ENCODE measurements at places on chromosomes 1 and 21. TPM values are rescaled to one million over a fixed set of nuclear protein-coding genes. Genes with fewer than 3 reads are reported as not detected.

DNA sequence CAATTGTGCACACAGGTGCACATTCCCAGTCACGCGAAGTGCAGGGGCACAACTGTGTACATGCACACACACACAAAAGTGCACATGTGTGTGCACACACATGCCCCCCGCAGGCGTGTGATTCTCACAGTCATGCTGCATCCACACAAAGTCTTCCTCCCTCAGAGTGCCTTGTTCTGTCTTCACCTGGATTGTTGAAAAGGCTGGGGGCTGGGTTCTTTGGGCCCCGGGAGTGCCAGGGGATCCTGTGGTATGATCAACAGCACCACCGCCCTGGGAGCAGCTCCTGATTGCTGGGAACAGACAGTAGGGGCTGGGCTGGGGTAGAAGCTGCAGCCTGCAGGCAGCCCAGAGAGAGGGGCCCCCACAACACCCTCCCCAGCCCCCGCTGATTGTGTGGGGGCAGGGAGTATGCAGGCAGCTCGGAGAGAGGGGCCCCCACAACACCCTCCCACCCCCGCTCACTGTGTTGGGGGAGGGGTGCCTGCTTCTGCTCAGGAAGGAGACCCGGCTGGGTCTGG, 3.4 kb downstream of the COL18A1 start:
- peak; percentile 10 for DNase-seq
- H3K4me3 ChIP-seq: no peak overlapping the region
- H3K36me3 ChIP-seq: no peaks in the 10 kb centered on the region
- H3K4me1 ChIP-seq: peaks cover 3% of the 10 kb centered on the region

DNA sequence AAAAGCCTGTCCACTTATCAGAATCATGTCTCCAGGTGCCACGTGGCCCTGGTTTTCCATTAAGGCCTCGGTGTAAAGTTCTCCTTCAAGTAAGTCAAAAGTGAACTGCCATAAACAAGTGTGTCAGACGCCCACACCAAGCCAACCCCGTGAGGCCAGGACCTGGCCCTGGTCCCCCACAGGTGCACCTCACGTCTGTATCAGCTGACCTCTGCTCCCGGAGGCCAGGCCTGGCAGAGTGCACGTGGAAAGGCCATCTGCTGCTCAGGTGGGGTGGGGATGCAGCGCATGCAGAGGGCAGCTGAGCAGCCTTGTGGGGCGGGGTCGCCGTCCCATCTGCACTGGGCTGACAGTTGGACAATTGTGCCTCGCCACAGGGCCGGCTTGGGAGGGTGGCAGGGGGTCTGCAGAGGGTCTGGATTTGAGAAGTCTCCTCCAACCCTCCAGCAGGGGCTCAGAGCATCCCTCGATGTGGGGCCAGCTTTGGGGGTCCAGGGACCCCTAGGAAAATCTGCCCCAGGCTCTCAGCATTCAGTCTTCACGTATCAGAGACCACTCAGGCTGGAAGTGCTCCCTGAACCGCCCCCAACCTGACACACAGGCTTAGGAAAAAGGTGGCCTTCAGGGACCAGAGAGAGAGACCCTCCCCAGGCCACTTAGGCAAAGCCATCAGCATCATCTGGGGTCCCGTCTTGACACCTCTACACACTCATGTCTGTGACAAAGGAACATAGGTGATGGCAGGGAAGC, 3.0 kb downstream of the SLC19A1 start:
- no peaks in the 10 kb centered on the region for H3K27me3 ChIP-seq
- no peak overlapping the region for H3K27ac ChIP-seq
- H3K36me3 ChIP-seq: no peaks in the 10 kb centered on the region
- H3K4me1 ChIP-seq: peaks cover 20% of the 10 kb centered on the region

The MPL gene
- 0.67 TPM for total RNA-seq

GRCh38 chr1:247375747-247376146, 40.2 kb upstream of the NLRP3 start:
- H3K4me3 ChIP-seq: no peak overlapping the region
- H3K27me3 ChIP-seq: no peaks in the 10 kb centered on the region
- H3K4me1 ChIP-seq: no peaks in the 10 kb centered on the region
- no peak for DNase-seq
- no peak overlapping the region for H3K27ac ChIP-seq
- no peaks in the 10 kb centered on the region for H3K36me3 ChIP-seq

GRCh38 chr1:31752952-31753475, 11.1 kb downstream of the ADGRB2 start:
- H3K4me3 ChIP-seq: no peak overlapping the region
- no peak overlapping the region for H3K27ac ChIP-seq
- no peaks in the 10 kb centered on the region for H3K36me3 ChIP-seq
- DNase-seq: no peak
- no peaks in the 10 kb centered on the region for H3K4me1 ChIP-seq

- H3K27ac ChIP-seq: no peak overlapping the region
- H3K4me3 ChIP-seq: no peak overlapping the region
- no peak for DNase-seq
- peaks cover 13% of the 10 kb centered on the region for H3K4me1 ChIP-seq
- H3K36me3 ChIP-seq: no peaks in the 10 kb centered on the region
These were observed 53.4 kb downstream of the GADD45A start for GRCh38 chr1:67738401-67738800.

DNA sequence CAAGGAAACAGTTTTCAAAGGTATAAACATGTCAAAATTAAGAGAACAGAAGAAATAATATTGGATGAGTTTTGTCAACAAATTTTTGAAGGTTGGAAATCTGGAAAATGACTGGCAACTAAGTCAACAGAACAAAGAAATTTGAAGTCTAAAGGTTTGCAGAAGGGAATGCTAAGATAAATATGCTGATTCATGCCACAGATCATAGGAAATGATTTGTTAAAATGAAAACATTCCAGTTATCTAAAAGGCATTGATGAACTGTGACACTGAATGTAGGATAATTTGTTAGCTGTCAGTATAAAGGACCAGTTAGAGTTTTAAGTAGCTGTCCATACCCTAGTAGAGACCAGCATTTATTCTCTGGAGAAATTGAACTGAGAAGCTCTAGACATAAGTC, 157.9 kb upstream of the CHRM3 start:
- DNase-seq: no peak
- H3K36me3 ChIP-seq: no peaks in the 10 kb centered on the region
- no peak overlapping the region for H3K4me3 ChIP-seq
- H3K27ac ChIP-seq: no peak overlapping the region
- no peaks in the 10 kb centered on the region for H3K27me3 ChIP-seq

- no peaks in the 10 kb centered on the region for H3K27me3 ChIP-seq
- DNase-seq: no peak
- H3K4me1 ChIP-seq: no peaks in the 10 kb centered on the region
- H3K36me3 ChIP-seq: no peaks in the 10 kb centered on the region
These were observed 155.8 kb upstream of the ADAMTS5 start for GRCh38 chr21:27122686-27123085.

GRCh38 chr21:42263591-42264131, 44.7 kb downstream of the ABCG1 start:
- peak overlapping the region; percentile 69 for H3K27ac ChIP-seq
- DNase-seq: peak; percentile 56
- no peak overlapping the region for H3K4me3 ChIP-seq
- H3K4me1 ChIP-seq: peaks cover 32% of the 10 kb centered on the region
- no peaks in the 10 kb centered on the region for H3K27me3 ChIP-seq

DNA sequence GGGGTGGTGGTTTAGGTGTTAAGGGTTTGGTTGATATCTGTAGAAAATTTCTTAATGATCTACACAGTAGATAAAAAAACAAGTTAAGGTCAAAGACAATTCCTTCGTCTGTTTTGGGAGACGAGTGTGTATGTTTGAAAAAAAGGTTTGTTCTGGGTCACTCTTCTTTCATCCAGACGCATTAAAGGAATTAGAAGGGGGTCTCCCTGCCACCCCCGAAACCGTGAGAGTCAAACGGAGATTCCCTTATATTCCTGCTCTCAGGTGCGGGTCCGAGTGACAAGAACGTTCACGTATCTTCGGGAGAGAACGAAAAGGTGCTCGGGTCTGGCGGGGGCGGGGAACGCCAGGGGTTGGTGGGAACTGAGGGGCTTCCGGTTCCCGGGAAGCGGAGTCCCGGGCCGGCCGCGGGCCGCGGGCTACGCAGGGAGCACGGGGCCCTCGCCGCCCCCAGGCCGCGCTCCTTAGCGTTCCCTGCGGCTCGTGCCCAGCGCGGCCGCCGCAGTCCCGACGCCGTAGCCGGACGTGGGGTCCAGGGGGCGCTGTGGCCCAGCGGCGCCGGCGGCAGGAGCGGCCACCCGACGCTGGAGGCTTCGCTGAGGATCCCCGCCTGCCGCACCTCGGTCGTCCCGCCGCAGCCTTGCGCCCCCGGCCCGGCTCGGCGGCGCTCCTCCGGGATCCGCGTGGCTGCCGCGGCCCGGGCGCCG, at the start of gene ZFYVE9:
ZFYVE9 (plus strand) TSS at position 577 of the 707 bp plus-strand sequence. CDS start 91,118 bp downstream, outside the sequence.
- peak within 1 kb of the TSS; percentile 80 for H3K4me3 ChIP-seq
- H3K4me1 ChIP-seq: no peaks in the 10 kb centered on the region
- peak; percentile 93 for DNase-seq
- no peaks in the 10 kb centered on the region for H3K27me3 ChIP-seq
- peak within 1 kb of the TSS; percentile 93 for H3K27ac ChIP-seq
- H3K36me3 ChIP-seq: no peaks in the 10 kb centered on the region

The SGIP1 gene
- 5.6 TPM for total RNA-seq

The E2F2 gene
- 1.7 TPM for total RNA-seq

- peaks cover 22% of the 10 kb centered on the region for H3K36me3 ChIP-seq
- no peak overlapping the region for H3K27ac ChIP-seq
- DNase-seq: no peak
These were observed 7.9 kb downstream of the USP1 start for GRCh38 chr1:62444701-62445100.

DNA sequence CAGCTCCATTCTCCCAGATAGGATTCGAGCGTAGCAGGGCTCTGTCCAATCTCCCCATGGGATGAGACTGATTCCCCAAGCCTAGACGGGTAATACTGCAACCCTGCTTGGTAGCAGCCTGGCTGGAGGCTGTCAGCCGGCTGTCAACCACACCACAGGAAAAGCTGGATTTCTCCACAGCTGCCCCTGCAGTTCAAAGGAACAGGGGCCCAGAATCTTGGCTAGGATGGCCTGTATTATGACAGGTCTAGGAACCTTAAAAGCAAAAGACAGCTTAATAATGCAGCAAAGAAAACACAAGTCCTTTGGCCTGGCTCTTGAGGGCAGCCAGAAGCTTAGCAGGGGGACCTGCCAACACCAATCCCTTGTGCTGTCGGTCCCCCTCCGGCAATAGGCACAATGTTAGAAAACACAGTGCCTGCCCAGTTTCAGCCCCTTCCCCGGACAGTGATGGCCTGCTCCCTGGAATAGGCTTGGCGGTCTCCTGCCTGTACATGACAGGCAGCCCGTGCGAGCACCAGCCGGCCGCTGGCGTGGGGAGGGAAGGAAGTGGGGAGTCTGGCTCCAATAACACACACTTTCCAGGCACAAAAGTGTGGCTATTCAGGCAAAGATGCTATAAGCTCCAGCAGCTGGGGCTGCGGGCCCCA, 90.5 kb downstream of the TRABD2B start:
- H3K27ac ChIP-seq: peak overlapping the region; percentile 16
- peaks cover 2% of the 10 kb centered on the region for H3K4me1 ChIP-seq
- no peak overlapping the region for H3K4me3 ChIP-seq
- H3K27me3 ChIP-seq: no peaks in the 10 kb centered on the region

The SRSF11 gene
- total RNA-seq: 331 TPM

DNA sequence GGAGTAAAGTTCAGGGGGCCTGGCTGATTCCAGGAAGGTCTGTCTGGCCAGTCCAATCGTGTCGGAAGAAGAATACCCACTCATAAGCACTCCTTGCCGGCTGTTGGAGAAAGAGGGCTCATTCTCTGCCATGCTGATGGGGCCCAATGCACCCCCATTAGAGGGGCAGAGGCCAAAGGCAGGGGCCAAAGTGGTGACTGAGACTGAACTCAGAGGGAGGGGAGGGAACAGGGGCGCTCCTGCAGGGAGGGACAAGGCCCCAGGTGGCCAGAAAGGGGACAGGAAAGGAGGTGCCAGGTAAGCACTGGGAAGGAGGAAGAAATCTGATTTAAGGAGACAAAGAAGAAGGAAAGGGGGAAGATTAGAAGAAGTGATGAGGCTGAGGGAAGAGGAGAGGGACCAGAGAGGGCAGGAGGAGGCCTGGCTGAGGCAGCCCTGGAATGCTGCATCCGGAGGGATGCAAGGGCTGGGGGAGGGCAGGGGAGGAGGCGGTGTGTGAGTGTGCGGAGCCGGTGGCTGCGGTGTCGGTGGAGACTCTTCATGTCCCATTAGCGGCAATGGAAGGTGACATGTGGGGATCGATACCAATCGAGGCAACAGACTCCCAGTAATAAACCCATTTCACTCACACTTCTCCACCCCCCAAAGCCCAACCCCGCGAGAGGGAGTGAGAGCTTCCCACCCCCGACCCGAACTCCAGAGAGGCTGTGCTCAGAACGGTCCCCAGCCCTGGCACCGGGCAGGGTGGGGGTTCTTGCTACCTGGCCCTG, 12.0 kb upstream of the ETV3L start:
- no peaks in the 10 kb centered on the region for H3K36me3 ChIP-seq
- H3K4me3 ChIP-seq: no peak overlapping the region
- DNase-seq: no peak
- no peak overlapping the region for H3K27ac ChIP-seq

DNA sequence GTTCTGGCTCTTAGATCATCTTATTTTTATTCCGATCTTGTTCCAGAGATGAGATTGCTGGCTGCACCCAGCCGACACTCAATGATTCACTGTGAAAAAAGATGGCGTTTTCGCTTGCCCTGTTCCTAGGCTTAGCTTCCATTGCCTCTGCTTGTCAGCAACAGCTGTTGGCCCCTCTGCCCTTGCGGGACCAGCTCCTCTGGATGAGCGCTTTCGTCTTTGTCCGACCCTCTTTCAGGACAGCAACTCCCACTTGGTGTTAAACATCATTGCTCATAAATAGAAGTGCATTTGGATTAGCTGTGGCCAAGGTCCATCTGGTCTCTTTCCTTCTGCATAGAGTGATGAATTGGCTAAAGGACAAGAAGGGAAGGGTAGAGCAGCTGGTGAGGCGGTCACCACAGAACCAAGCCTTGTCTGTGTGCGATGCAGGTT, 43.5 kb upstream of the SCCPDH start:
- no peak overlapping the region for H3K27ac ChIP-seq
- H3K36me3 ChIP-seq: no peaks in the 10 kb centered on the region
- H3K4me1 ChIP-seq: no peaks in the 10 kb centered on the region
- H3K27me3 ChIP-seq: no peaks in the 10 kb centered on the region

- DNase-seq: no peak
- no peak overlapping the region for H3K4me3 ChIP-seq
- no peak overlapping the region for H3K27ac ChIP-seq
- H3K4me1 ChIP-seq: no peaks in the 10 kb centered on the region
- no peaks in the 10 kb centered on the region for H3K36me3 ChIP-seq
These were observed 28.2 kb upstream of the KHDRBS1 start for GRCh38 chr1:31985430-31985829.

DNA sequence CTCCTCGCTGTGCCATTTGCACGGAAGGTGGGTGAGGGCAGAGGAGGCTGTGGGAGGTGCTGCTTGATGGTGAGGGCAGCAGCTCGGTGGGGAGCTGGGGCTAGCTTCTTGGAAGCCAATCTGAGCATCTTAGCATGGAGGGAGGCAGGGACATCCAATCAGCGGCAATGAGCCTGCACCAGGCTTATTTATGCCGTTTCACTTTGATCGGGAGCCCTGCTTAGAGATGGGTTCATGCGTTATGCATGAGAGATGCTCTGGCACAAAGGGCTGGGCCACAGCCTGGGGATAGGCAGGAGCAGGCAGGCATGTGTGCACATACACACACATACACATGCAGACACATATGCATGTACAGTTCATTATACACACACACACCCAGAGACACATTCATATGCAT, 220.2 kb downstream of the GRIK3 start:
- H3K36me3 ChIP-seq: no peaks in the 10 kb centered on the region
- H3K4me3 ChIP-seq: no peak overlapping the region
- peaks cover 3% of the 10 kb centered on the region for H3K27me3 ChIP-seq
- no peaks in the 10 kb centered on the region for H3K4me1 ChIP-seq

The PGLYRP3 gene
- not detected for total RNA-seq

GRCh38 chr1:212286556-212287131, 1.4 kb downstream of the PPP2R5A start:
- no peak for DNase-seq
- no peaks in the 10 kb centered on the region for H3K4me1 ChIP-seq
- peak overlapping the region; percentile 100 for H3K27ac ChIP-seq
- peak overlapping the region; percentile 88 for H3K4me3 ChIP-seq
- H3K36me3 ChIP-seq: no peaks in the 10 kb centered on the region
- no peaks in the 10 kb centered on the region for H3K27me3 ChIP-seq

Measured in lung (tissue), 17 donors.